Thyroid gland (tissue), 4 donors: ENCODE measurements at places on chromosomes 1 and 21. TPM values are rescaled to one million over a fixed set of nuclear protein-coding genes. Genes with fewer than 3 reads are reported as not detected.

CATSPERE gene
- 5.3 TPM for total RNA-seq

PTPN22 gene
- 0.89 TPM for total RNA-seq

TSPAN2 gene
- 6.6 TPM for total RNA-seq

DNA sequence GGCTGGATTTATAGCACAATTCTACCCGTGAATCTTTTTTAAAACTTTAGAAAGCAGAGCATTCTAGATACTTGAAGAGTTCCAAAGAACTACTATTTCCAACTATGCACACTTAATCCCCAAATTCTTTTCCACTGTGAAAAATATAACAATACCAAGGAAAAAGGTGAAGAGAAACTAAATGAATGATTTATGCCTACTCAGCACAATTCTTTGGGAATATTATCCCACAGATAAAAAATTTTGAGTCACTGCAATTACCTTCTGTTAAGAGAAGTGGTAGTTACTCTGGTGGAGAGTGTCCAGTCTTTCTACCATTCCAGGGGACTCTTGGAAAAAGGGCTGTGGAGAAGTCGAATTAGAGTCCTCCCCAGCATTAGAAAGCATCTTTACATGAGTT is 39.2 kb downstream of the ERO1B start:
- DNase-seq: no peak

DNA sequence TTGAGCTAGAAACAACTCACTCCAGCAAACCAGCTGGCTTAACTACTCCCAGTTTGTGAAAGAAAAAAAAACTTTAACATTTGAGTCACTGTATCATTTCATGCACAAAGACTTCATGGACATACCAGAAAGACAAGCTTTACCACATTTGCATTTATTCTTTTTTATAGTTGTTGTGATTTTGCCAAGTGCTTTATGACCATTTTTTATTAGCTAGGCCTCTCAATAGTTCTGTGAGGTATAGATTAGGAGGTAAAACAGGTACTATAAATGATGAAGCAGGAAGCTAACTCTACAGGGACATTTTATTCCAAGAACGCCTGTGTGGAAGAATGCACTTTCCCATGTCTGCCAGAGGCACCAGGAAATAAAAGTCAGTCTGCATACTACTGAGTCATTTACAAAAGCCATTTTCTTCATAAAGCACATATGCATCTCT is 8.2 kb upstream of the DENND1B start:
- no peak for DNase-seq

- DNase-seq: no peak
Measured at GRCh38 chr1:242243472-242243871, 244.6 kb upstream of the MAP1LC3C start.

GRCh38 chr1:228343191-228343661 is 63.4 kb downstream of the TRIM11 start:
- DNase-seq: no peak

DNA sequence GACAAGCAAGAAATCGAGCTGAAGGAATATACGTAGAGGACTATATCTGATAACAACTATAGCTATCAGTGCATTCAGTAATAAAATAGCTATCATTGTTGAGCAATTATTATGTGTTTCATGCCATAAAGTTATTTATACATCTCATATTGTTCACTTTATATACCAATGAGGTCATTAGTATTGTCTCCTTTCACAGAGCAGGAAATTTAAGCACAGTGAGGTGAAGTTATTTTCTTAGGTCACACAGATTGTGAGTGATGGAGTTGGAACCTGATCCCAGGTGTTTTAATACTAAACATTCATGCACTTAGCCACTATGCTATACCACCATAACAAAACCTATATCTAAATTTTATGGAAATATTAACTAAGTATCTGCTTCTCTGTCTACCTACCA is 180.5 kb upstream of the DPYD start:
- DNase-seq: no peak

- no peak for DNase-seq
Measured at GRCh38 chr1:94672001-94672400, 130.4 kb upstream of the F3 start.

DNA sequence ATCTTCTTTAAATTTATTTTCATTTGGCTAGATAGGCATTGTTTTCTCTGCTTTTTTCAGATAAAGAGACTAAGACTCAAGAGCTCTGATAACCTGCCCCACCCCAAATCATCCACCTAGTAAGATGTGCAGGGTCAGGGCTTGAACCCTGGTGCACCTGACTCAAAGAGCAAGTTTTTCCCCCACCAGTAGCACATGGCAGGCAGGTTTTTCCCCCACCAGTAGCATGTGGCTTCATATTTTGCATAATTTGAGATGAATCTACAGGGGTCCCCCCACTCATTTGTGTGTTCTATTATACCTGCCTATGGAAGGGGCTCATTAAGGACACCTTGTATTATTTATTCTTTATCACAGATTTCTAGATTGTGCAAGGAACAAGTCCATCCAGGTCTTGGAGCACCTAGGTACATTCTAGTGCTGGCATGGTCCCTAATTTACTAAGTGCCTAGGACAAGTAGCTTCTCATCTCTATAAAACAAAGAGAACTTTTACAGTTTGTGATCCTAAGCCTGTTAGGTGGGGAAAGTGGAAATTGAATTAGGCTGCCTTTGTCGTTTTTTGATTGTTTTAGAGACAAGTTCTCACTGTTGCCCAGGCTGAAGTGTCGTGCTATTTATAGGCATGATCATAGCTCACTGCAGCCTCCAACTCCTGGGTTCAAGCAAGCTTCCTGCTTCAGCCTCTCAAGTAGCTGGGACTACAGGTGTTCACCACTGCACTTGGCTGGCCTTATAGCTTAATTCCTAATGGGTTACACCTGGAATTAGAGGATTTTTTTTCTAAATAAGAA is 13.2 kb upstream of the CTSE start:
- peak; percentile 54 for DNase-seq

DNA sequence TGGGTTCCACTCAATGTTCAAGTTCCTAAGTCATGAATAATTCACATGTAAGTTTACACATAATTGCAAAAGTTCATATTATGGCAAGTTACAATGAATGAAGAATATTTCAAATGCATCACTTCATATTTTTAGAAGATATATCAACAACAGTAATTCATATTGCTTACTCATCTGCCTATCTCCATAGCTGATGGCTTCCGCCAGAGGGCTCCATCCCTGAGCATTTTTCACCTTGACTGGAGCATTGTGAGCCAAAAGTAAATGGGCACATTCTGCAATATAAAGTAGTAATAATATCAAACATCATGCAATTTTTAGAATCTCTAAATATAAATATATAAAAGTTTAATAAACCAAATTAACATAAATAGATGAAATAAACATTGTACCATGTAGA is 29.8 kb downstream of the ANKRD13C start:
- DNase-seq: no peak

DNA sequence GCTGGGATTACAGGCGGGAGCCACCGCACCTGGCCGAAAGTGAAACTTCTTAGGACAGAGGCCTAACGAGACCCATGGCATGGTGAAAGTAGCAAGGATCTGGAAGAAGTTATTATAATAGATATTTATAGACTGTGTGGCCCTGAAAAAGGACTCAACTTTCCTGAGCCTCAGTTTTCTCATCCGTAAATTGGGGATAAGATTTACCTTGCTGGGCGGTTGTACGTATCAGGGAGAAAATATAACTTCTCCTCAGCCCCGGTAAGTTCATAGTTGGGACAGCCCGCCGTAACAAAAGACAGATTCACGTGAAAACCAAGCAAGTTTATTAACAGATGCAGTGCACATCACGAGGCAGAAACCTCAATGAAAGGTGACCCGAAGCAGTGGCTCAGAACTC is 5.5 kb upstream of the PIK3CD start:
- DNase-seq: no peak
